ENCODE measurements at places on chromosomes 13 and 19. TPM values are rescaled to one million over a fixed set of nuclear protein-coding genes. Genes with fewer than 3 reads are reported as not detected.
A peak's percentile ranks its signal among the peaks of the same experiment; 100 is the strongest.

DNA sequence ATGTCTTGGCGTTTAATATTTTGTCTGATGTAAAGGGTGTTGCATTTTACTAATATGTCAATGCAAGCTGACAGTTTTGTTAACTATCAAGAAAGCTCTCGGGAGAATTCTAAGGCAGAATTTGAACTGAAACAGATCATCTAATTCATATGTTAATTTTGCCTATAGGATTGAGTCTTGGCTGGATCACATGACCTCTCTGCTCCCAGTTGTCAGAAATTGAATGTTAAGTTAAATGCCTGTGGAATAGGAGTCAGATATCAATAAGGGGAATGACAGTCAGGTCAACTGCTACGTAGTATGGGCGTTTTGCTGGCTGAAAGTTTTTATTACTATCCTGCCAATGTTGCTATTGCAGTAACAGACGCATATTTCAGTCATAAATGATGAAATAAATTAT lies 358.5 kb downstream of the MYO16 start:
- no peak for DNase-seq

DNA sequence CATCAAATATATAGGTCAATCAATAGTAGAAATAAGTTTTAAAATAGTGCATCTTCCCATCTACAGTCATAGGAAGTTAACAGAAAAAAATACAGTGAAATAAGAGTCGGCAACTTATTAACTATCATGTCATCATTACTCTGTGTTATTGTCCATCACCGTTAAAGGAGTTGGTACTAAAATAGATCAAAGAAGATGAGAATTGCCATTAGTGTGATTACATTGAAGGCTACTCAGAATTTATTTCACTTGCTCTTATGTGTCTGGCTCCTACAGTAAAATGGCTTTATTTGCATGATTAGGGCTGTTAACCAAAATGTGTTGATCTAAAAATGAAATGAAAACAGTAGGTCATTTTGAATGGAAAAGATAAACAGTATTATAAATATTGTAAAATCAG lies 162.5 kb upstream of the SLITRK1 start:
- no peak for DNase-seq

DNA sequence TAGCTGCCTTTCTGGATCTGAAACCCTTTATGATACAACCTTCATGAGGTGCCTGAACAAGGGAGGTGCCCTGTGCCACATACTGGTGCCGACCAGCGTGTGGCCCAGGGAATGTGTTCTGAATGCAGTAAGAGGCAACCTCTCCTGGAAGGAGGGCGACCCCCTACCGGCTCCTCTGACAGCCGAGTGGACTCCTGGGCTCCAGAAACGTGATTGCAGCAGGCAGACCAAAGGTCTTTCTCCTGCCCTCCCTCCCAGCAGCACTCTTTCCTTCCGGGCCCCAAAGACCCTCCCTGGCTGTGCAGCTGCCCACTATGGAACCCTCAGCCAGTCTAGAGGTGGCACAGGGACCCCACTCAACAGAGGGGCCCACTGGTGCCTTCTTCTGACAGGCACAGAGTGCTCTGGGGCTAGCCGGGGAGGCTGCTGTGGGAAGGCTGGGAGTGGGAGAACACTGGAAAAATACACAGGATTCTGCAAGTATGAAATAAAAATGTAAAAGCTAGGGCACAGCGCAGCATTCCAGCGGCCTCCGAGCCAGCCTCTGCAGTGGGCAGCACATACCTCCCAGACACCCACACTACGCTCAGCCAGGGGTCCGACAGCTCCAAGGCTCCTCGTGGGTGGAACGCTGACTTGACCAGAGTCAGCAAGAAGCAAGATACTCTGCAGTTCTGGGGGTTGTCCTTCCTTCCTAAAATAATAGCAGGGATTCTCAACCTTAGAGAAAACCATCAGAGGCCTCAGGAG lies 14.9 kb downstream of the SH3GL1 start:
- no peak for DNase-seq

DNA sequence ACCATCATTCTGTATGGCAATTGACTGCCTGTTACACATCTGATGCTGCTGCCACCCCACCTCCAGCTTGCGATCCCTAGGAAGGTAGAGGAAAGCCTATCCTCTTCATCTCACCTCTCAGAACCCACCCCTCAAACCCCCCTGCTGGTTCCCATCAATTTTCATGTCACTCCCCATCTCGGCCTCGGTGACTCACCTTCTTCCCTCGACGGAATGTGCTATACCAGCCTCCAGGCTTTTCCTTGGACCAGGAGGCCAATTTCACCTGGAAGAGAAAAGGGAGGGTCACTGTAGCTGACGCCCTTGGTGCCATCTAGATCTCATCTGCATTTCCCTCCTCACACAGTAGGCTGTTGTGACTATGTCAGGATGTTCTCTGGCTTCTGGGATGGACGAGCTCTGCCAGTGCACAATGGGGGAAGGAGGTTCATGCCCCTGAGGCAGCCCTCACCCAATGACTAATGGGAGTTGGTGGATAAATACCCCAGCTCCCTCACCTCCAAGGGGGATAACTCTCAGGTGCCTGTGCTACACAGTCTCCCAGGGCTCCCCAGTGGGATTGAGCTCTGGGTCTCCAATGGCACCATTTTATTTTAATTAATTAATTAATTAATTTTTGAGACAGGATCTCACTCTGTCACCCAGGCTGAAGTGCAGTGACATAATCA lies 26.4 kb upstream of the OLFM2 start:
- no peak for DNase-seq

- DNase-seq = no peak
These were observed 1.7 kb downstream of the MYO1F start for GRCh38 chr19:8575467-8575997.

DNA sequence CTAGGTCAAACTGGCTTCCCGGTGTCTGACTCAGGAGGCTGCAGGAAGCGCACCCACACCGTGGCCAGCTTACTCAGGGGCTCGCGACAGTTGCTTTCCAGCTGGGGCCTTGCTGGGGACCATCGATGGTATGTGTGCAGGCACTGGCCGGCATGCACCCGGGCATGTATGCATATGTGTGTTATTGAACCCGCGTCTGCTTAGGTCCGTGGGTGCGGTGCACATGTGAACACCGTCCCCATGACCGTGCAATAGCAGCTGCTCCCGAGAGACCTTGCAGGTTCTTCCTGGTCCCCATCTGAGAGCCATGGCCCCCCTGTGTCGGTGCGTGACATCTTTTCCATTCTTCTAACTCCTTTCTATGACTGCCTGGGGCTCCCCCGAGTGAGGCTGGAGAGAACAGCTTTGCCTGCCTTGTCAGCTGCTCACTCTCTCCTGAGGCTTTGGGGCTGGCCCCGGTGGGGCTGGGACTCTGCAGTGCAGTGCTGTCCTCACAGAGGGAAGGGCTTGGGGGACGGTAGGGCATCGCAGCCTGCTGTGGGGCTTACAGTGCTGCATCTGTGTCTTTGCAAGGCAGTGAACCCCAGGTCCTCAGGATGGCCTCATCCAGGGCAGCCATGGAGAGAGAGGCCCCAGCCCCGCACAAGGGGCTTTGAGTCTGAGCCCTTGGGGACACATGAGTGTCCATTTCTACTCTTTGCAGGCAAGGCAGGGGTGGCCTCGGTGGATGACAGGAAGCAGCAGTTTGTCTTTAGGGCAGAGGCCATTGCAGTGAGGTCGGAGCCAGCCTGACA lies 65.1 kb downstream of the CHST8 start:
- no peak for DNase-seq

DNA sequence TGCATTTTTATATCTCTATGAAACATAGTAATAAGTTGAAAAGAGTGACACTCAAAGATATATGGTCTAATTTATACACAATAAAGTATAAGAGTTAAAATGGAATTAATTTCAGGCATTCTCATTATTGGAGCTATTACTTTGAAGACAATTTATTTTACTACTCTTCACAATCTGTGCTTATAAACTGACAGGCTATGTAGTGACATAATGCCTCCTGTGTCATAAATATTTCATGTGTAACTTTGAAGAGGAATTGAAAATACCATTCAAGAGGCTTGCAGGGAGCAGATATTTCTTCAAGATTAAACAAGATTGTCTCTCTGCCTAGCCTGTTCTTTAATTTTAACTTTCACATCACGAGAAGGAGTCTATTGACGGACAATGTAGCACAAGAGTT lies 1881.5 kb upstream of the PCDH20 start:
- no peak for DNase-seq

Gene PGLYRP2
- not detected for total RNA-seq

- DNase-seq = no peak
These were observed 7.5 kb upstream of the SLC39A3 start for GRCh38 chr19:2747349-2747748.

DNA sequence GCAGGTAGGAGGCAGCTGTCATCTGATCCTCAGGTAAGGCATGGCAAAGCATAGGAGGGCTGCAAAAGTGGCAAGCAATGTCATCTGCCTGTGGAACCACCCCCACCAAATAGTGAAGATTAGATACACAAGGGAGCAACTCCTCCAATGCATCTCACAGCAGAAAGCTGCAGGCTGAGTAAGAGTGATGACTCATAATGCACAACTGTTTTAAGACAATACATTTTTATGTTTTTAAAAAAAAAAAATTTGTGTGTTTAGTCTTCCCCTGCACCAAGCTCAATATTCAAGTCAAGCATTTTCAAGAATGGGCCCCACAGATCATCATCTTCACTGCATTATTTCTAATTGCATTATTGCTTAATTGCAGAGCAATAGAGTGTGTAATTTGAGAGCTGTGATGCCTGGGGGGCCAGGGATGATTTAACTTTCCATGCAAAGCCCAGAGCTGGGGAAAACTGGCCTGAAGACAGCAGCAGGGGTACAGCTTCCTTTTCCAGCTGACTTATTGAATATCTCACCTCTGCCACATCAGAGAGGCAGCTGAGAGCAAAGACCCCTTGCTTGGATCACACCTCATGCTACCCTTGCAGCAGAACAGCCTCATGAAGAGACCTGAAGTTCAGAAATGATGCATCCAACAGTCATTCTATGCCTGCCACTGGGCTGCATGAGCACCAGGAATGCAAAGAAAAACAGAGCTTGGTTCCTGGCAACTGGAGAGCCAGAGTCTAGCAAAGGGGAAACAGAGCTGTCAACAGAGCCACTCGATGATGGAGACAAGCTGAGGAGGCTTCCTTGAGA lies 22.7 kb upstream of the POP4 start:
- no peak for DNase-seq

DNA sequence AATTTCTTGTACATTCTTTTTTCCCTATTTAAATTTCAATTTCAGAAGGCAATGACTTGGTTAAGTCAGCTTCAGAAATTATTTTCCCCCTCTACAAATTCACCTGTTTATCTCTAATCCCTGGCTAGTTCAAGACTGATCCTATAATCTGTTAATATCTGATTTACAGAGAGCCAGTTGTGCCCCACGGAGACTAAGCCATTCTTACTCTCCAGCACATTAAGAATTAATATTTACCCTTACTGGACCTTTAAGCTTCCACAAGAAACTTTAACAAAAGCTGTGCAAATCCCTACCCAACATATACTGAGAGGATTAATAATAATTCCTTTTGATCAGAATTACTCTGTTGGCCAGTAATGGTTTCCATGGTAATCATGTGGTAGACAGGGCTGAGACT lies 786.2 kb downstream of the PCDH9 start:
- no peak for DNase-seq

DNA sequence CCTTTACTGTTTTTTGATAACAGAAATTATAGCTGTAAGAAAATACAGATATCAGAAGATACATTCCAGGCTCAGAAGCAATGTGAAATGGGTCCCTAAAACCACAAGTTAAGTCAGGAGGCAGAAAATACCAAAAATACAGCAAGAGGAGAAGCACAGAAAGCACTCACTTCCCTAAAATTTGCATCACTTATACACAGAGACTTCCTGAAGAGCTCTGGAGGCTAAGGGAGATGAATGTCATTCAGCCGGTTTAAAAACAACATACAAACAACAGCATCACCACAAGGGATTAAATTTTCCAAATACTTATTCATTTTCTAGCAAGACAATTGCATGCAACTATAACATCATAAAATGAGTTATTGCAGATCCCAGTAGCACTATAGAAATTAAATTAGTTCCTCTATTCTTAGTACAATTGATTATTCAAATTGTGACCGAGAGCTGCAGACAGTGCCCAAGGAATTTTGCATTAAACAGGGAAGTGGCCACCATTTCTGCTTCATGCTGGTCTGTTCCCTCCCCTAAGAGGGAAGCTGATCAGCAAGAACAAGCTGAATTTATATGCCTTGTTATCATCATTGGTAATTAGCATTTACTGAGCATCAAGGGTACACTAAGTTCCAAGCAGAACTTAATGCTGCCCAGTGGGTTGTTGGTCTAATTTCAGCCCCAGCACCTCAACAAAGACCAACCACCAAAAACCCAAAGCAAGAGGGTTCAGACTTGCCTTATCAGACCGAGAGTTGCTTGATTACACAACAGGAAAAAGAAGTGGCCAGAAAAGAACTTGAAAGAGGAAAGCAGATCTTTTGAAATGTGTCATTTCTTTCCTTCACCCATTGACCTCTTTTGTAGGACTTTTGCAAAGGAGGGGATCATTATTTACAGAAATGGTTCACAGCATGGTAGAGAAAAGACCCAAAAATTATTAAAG lies 140.7 kb downstream of the KCTD12 start:
- DNase-seq = no peak

GRCh38 chr13:102903659-102904407 lies 58.0 kb downstream of the ERCC5 start:
- DNase-seq = peak; percentile 49

DNA sequence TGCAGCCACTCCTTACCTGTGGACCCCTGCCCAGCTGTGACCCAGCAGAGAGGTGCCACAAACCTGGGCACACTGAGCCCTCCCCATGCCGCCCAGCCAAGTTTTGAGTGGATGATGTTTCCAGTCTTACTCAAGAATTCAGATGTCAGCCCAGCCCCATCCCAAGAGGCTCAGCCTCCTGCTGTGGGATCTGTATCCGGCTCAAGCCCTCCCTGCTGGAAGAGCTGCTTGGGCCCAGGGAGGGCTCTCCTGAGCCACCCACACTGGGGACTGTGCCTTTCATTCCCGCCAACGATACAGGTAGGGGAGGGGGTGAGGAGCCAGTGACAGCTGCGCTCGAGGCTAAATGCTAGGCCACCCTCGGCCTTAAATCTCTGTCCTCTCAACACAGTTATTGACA lies 5.9 kb upstream of the SLC7A9 start:
- no peak for DNase-seq

DNA sequence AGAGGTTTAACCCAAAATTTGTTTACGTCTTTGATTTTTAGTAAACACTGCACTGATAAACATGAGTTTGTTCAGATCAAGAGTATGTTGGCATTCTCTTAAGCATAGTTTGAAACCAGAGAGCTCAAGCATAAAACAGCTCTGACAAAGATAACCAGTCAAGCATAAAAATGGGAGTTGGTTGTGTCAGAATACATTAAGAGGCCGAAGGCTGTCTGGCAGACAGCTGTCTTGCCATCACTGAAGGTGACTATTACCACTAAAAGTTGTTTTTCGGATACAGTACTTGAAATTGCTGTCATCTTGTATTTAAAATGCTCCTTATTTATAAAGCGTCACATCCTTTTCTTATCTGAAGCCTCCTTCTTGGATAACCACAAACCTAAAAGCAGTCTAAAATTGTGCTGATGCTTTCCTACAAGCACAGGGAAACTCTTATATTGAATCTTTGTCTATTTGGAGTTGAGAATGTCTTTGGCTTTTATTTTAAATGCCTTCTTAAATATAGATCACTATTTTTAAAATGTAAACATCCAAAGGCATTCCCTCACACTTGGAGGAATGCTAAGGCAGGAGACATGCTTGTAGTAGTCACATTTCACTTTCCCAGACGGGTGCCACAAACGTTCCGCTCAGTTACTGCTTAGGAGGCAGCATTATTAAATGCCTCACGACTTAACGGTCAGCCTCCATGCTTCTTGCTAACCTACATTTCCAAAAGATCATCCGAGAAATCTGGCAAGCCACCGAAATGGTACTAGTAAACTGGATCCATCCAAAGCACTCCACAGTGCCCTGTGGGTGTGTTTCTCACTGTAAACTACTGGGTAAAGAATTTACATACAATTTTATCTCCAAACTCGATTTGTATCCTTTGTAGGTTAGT lies 1.5 kb downstream of the SMAD9 start:
- no peak for DNase-seq
